ENCODE measurements at places on chromosomes 6 and 20.

DNA sequence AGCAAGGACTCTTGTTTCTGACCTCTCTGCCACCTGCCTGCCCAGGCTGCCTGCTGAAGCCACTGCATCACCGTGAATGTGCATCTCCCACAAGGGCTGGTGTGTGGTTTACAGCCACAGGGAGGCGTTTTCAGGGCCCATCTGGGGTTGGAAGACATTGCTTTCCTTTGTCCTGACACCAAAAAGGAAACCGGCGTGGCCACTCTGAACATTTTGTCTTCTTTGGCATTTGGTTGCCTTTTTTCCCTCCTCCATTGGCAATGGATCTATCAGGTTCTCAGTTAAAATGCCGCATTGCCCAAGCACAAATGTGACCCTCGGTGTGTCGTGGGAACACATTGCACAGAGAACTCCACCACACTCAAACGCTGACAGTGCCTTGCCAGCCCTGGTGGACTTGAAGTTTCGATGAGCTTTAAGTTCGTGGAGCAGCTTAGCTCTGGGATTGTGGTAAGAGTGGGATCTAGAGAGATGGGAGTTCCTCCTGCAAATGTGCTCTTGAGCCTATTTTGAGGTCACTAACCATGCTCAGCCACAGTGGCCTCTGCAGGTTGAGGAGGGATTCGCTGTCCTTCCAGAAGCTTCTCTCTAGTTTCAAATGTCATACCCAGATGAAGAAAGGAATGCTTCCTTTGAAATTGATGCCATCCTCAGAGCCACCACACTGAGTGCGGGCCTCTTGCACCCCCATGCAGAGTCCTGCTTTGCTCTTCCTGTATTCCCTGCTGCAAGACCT is 14.8 kb upstream of the PCK1 start:
- no peak for DNase-seq

DNA sequence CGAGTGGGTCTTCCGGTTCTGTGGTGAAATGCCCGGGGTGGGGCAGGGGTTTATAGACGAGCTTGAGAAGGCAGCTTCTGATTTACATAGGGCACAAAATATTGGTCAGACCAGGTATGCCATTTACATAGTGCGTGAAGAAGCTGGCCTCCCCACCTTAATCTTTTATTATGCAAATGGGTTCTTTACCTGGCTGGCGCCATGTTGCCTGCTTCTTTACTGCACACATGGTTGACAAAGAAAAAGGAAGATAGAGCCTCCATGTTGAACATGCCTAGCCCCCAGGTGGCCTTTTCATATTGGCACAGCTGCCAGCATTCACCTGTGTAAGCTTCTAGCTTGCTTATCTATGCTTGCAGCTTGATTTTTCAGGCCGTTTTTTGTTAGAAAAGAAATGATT is 276.2 kb downstream of the PHACTR1 start:
- no peak for DNase-seq

- DNase-seq = no peak
Measured at GRCh38 chr6:136208783-136209182, 41.3 kb downstream of the MTFR2 start.

DNA sequence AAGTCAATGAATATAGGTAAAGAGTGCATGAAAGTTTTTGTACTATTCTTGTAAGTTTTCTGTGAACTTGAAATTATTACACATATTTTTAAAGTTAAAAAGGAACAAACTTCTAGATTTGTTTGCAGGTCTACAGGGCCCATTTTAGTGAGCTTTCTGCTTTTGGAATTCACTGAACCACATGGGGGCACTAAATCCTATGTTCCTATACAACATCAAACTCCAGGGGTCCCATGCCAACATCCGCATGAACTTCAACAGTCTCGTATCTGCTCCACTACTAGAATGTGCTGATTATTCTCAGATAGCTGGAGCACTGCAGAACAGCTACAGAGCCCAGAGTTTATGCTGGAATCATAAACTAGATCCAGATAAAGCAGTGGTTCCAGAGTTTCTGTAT is 347.9 kb upstream of the SPTLC3 start:
- DNase-seq = no peak

- DNase-seq = no peak
Measured at GRCh38 chr6:28517964-28518363, 2.4 kb upstream of the GPX6 start.

DNA sequence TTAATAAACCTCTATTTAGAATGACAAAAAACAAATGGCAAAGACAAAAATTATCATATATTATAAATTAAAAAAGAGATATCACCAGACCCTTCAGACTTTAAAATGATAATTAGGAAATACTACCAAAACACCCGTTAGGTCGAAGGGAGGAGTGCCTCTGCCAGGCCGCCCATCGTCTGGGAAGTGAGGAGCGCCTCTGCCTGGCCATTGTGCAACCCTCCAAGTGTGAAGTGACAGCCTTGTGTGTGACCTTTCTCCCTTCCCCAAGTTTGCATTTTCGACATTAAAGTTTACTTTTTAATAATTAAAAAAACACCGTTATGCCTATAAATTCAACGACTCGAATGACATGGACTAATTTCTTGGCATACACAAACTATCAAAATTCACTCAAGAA is 64.5 kb upstream of the TASP1 start:
- DNase-seq = no peak

GRCh38 chr20:63290677-63291472 is 2.1 kb upstream of the COL20A1 start:
- peak; percentile 45 for DNase-seq

- DNase-seq = no peak
Measured at GRCh38 chr6:154606860-154607259, 96.4 kb upstream of the CNKSR3 start.

GRCh38 chr20:42915081-42915480 is 274.6 kb downstream of the PTPRT start:
- no peak for DNase-seq

GRCh38 chr20:25289886-25290597 is 42.2 kb downstream of the PYGB start:
- DNase-seq = no peak

- DNase-seq = no peak
Measured at GRCh38 chr20:38834868-38835267, 29.4 kb downstream of the PPP1R16B start.

DNA sequence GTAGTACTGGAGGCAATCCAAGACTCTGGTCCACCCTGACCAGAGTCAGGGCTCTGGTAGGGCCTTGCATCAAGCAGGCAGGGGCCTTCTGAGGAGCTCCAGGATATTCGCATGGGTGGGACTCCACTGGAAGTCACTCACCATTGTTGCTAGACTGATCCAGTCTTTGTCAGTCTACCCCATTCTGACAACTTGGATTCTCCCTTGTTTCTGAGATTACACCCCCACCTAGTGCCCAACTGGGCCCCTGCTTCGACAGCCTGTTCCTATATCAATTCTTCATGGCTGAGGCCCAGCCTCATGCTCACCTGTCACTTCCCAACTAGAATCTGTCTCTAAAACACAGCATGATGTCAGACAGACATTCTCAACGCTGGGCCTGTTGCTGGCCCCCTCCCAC is 5.2 kb downstream of the SLC35D3 start:
- no peak for DNase-seq

DNA sequence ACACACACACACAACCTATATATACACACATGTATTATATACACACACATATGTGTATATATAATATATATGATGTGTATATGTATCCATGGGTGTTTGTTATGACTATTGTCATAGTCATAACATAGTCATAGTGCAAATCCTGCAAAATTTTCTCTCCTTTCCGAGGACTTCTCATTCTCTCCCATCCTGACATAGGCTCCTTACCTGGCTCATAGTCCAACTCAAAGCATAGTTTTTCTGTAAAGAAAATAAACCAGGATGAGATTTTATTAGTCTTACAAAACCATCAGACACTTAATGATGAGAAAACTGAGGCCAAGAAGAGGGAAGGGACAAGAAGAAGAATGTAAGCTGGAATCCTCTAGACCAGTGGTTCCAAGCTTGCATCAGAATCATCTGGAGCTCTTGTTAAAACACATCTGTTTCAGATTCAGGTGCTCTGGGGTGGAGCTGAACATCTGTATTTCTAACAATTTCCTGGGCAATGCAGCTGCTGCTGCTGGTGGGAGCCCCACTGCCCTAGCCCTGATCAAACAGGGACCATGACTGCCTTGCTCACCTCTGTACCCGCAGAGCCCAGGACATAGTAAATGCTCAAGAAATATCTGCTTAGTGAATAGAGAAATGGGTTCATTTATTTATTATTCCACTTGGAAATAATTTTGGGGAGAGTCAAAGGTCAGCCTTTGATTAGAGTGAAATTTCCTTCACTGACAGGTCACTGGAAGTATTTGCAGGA is 5.3 kb downstream of the TRIM10 start:
- no peak for DNase-seq

GRCh38 chr20:50554694-50555579 is 44.8 kb downstream of the PTPN1 start:
- no peak for DNase-seq

GRCh38 chr6:31178143-31179041 is 7.9 kb upstream of the POU5F1 start:
- DNase-seq = no peak

GRCh38 chr6:109853426-109853825 is 124.7 kb upstream of the GPR6 start:
- DNase-seq = no peak
